Stimulated activated CD4-positive, alpha-beta T cell treated with anti-CD3 and anti-CD28 coated beads, Interleukin-15, amount 100 ng/mL, for 48 hours (primary cell): ENCODE measurements at places on chromosomes 1 and 21.

GRCh38 chr1:16986962-16987361 is 6.5 kb upstream of the MFAP2 start:
- DNase-seq: no peak

GRCh38 chr1:108611984-108612383 is 48.9 kb downstream of the HENMT1 start:
- DNase-seq: no peak

DNA sequence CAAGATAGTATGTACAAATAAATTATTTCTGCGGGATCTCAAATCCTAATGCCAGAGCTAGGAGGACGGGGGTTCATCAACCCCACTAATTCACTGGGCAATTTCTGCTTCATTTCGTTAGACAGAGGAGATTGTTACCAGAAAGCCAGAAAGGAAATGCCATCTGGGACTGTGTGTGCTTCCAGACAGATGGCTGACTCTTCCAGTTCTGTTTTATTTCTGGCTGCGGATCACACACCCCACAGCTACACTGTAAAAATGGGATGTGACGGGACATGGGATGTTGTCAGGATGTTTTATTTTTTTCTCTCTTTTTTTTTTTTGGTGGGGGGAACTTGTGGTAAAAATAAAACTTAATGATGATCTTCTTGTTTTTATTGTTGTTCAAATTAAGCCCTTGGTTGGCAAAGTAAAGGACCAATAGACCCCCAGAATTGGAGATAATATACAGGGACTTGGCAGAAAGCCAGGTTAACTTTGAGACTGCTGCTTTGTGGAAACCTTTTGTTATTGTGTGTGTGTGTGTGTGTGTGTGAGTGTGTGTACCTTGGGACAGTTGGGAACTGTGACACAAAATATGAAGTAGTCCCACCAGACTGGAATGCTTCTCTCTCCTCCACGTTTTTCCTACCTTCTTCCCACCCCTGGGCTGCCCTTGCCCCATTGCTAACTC is 114.5 kb downstream of the NUF2 start:
- no peak for DNase-seq

DNA sequence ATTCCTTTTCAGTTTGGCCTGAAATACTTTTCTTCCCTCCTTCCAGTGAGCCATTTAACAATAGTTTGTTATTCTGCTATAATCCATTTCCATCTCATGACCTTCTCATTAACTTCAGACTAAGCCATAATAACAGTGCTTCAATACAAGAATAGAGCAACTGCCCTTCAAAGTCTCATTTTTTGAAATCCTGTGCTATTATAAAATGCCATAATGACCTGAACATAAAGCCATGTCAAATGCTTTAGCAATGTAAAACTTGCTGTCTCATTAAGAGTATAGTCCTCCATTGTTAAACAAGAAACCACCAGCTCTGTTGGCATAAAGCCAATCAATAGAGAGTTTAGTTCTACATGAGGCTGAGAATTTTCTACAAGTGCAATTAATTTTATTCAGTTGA is 9.6 kb upstream of the PIGK start:
- no peak for DNase-seq

DNA sequence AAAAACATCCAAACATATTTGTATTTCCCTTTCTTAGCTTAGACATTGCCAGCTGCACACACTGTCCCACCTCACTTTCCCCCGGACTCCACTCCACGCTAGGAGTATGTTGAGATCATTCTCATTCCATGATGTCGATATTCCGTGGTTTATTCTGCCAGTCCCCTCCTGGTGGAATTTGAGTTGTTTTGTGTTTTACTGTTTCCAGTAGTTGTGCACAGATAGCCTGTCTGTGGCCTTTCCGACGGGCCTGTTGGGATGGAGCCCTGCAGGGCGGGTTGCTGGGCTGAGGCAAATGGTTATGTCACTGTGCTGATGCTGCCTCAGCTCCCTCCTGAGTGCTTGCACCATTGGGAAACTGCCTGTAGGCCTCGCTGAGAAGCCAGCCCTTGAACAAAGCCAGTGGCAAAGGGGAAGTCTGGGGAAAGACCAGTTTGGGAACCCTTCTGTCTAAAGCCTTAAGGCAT is 12.8 kb downstream of the TRAPPC10 start:
- no peak for DNase-seq

DNA sequence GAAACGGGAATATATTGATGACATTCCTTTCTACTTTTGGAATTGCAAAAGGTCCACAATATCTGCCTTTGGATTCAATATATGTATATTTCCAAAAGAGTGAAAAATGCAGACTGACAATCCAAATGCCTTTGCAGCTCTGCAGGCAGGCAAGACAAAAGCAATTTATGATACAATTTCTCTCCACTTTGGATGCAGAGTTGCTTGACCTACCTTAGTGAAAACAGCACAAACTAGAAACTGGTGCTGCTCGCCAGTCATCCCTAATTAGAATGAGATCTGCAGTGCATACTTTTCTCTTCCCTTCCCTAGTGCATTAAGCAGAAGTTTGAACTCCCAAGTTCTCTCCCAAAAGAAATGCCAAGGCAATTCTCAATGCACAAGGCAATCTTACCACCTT is 56.8 kb downstream of the KIAA0319L start:
- no peak for DNase-seq

GRCh38 chr21:24995216-24995615 is 612.1 kb downstream of the MRPL39 start:
- DNase-seq: no peak

DNA sequence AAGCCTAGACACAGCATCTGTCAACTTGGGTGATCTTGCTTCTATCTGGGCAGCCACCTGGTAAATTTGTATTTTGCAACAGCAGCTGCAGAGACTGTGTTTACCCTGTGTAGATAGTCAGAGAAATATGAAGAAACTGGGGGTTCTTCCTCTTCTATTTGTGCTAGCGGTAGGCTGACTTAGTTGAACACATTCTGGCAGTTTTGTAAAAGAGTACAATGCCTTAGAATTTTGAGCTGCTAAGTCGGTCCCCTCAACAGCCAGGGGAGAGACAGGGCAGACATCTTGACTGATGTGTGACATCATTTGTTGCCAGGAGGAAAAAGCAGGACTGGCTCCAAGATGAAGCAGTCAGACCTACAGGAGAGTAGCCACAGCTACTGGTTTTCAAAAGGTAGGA is 53.7 kb downstream of the KCNJ6 start:
- DNase-seq: no peak

DNA sequence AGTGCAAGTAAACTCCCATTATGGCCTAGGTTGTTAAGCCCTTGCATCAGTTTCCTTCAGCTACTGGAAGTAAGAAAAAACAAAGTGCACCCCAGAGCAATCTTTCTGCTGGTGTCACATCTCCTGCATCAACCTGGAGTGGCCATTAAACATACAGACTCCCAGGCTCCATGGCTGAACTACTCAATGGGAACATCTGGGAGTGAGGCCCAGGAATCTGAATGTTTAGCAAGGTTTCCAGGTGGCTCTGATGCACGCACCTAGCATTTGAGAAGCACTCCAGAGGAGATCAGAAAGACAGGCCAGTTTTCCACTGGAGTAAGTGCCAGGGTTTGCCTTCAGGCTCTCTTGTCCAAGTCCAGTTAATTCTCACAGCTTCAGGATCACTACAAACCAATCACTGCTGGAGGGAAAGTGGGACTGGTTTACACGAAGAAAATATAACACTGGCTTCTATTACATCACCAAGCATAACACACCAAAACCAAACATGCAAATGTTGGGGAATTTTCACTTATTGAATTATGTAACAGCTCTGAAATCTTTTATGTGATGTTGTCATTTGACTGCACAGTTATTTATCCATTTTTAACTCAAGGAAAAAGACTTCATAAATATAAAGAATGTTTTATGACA is 22.3 kb upstream of the ABCA4 start:
- no peak for DNase-seq

DNA sequence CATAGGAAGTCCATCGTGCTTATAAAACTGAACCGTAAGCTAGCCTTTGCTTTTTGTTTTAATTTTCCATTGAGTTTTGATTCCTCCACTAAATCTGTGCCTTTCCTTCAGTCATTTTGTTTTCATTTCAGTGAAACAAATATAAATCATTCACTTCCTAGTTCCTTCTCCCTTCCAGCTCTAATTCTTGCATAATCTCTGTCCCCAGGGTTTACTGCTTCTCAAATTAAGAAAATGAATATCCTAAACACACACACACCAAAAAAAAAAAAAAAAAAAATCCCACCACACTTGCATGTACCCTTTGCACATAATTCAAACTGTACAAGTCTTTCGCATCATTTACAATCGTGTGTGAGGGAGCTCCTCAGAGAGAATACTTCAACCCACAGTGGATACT is 6.8 kb downstream of the KCNH1 start:
- DNase-seq: no peak

DNA sequence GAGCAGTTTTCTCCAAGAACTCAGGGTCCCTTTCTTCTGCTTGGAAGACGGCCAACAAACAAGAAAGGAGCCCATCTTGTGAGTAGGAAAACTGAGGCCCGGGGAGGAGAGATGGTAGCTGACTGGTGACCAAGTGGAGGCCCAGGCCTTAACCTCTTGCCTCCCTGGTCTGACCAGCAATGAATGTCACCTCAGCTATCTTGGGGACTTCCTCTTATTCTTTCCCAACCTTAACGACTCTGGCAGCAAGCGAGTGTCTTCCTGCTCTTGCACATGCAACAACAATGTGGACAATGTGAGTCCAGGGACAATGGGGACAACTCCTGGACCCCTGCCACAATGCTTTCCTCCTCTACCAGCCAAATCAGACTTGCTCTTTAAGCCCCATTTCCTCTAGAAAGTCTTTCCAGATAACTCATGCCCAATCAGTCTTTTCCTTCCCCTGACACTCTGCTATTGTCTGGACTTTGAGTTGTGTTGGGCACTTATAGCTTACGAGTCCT is 12.6 kb downstream of the HSPG2 start:
- no peak for DNase-seq

DNA sequence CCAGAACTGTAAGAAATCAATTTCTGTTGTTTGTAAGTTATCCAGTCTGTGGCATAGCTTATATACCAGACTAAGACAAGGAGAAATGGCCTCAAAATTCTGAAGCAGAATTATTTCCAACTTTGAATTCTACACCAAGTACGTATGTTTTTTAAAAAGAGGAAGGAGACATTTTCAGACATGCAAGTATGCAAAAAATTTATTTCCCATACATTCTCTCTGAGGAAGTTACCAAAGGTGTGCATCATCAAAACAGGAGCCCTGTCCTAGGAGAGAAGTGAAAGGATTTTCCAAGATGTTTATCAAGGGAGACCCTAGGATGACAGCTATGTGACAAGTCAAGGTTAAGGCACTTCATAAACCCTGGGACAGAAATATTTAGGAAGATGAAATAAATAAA is 49.3 kb upstream of the RABGAP1L start:
- DNase-seq: no peak

- DNase-seq: no peak
These were observed 344.6 kb downstream of the LMO4 start for GRCh38 chr1:87673309-87673708.

- no peak for DNase-seq
These were observed 34.1 kb downstream of the CLCA1 start for GRCh38 chr1:86502721-86503405.

DNA sequence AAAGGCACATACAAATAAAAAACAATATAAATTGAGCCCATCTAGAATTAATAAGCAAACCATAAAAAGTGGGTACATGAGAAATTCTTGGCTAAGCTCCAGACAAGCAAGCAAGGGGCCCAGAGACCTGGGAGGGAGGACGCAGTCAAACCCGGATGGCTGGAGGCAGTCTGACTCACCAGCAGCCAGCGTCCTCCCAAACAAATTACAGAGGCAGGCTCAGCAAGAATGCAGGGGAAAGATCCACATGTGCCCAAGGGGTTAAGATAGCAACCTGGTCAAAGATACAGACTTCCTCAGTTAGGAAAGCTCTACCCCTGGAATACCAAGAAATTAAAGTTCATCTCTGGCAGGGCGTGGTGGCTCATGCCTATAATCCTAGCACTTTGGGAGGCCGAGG is 7.4 kb upstream of the TIAM1 start:
- no peak for DNase-seq

DNA sequence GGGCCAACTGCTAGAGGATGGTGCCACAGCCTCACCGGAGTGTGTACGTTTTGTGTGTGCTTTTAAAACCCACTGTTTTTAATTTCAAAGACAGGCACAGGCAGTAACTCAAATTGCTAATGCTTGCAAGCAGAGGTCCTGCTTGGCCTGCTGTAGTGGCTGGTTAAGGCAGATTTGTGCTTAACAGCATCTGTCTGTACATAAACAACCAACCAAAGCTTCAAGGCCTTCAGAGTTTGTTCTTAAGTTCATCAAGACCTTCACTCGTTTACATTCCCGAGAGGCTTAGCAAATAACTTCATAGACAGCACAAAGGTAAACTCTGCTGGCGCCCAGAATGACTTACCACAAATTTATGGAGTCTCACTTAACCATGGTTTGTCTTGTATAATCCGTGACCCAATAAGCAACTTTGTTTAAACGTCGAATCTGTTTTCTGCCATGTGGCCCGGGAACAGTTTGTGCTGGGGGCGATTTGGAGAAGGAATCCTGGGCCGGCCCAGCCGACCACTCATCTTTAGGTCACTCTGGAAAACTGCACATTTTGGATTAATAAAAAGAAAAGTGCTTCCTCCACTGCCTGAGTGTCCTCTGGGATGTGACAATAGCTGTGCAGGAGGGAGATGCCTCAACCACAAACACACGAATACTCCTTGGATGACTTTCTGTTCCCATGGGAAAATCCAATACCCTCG is 58.1 kb downstream of the CAPZB start:
- DNase-seq: no peak

DNA sequence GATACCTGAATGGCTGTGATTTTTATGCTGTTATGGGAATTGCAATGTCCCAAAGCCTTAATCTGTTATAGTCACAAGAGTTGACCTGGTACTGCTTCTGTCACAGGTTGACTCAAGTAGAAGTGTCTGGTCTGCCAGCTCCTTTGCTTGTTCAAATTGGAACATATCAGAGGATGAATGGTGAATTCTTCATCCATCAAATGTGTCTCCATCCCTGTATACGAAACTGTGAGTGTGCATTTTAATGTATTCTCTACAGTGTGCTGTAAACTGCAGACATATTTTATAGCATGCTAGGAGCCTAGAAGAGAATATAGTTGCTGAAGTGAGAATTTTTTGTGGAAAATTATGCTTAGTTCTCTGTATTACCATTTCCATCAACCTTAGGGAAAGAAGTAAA is 608.4 kb downstream of the AMY1C start:
- no peak for DNase-seq

DNA sequence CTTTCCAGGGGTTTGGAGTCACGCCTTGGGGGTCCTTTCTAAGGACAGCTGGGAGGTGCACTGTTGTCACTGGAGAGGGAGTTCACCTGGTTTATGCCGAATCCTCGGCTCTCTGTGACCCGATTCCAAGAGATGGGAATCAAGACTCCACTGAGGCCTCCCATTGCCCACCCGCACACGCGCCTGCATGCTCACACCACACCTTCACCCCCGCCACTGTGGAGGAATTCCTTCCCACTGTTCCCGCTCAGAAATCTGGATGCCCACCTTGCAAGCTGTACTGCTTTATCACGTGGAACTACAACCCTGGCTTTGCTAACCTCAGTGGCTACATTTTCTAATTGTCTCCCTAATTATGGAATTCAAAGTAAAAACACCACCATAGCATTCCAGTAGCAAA is 29.2 kb downstream of the PGBD5 start:
- DNase-seq: no peak

GRCh38 chr1:43509007-43509739 is 21.5 kb upstream of the PTPRF start:
- DNase-seq: no peak
